Peyer's patch (tissue), 4 donors: ENCODE measurements at places on chromosomes 11 and 22. TPM values are rescaled to one million over a fixed set of nuclear protein-coding genes. Genes with fewer than 3 reads are reported as not detected.

- DNase-seq: no peak
These were observed 30.1 kb upstream of the NOX4 start for GRCh38 chr11:89521294-89521693.

GRCh38 chr22:43789452-43789851, 22.7 kb downstream of the EFCAB6 start:
- DNase-seq: no peak

DNA sequence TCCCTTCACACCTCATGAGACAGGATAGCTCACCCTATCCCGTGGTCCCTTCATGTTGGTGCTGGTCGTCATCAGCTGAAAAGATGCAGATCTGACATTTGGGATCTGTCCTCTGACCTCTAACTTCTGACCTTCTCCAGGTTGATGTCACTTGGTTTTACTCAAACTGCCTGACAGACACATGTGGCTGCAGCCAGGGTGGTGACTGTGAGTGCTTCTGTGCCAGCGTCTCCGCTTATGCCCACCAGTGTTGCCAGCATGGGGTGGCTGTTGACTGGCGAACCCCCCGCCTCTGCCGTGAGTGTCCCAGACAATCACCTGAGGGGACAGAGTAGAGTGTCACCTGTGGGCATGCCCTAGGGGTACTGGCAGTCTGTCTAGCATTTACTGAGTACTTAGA, 49.7 kb downstream of the OTOG start:
- DNase-seq: peak; percentile 34

DNA sequence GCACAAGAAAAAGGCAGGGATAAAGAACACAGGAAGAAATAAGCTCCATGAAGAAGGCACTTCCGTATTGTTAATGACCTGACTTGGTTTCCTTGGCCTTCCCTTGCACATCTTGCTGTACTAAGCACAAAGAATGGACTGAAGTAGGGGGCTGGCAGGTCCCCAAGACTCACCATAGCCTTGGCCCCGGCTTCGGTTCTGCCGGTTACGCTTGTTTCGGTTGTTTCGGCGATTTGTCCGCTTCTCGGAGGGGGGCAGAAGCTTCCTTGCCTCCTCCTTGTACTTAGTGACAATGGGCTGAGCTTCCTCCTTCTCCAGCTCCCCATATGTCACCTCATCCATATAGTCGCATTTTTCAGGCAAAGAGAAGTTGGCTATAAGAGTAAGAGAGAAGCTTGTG, 9.3 kb downstream of the GNG3 start:
- no peak for DNase-seq

The RFPL2 gene
- not detected for total RNA-seq

DNA sequence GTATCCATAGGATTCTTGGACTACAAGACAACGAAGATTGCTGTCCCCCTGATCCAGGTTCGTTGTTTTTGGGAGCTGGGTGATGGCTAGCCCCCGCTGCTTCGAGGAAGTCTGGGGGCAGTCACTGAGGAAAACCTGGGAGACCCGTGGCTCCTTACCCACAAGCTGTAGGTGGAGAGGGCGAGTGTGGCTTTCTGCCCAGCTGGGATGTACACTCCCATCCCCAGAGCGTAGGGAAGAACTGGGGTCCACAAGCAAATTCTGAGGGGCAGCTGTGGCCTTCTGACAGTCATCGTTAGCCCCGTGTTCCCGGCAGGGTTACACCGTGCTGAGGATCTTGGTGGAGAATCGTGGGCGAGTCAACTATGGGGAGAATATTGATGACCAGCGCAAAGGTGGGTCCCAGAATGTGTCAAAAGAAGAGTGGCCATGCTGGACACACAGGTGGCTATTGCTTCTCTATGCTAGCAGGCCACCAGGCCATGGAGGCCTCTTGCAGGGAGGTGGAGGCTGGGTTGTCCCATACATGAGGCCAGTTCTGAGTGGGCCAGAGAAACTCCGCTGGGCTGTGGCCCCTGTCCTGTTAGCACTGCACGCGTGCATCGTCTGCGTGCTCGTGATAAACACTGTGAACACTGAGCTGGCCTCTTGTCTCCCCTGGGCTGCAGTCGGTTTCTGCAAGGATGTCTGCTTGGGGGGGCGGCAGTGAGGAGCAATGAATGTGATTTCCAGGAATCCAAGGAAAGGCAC, 39.8 kb downstream of the GLB1L2 start:
- no peak for DNase-seq

The BIRC3 gene
- total RNA-seq: 77.5 TPM

DNA sequence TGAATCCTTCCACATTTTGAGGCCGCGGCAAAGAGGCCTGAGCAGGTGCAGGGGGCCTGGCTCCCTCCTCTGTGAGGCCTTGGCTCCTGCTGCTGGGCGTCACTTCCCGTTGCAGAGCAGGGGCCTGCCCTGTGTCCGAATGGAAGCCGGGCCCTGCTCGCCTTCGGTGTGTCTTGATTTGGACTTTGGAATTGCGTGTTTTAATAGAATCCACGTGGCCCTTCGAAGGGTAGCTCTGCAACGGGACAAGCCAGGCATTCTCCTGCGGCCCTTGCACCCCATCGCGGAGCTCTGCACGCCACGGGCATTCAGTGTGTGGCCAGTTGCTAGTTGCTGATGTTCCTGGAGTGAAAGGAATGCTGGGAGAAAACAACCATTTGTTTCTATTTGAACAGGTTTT, 25.8 kb downstream of the SAMM50 start:
- DNase-seq: no peak

DNA sequence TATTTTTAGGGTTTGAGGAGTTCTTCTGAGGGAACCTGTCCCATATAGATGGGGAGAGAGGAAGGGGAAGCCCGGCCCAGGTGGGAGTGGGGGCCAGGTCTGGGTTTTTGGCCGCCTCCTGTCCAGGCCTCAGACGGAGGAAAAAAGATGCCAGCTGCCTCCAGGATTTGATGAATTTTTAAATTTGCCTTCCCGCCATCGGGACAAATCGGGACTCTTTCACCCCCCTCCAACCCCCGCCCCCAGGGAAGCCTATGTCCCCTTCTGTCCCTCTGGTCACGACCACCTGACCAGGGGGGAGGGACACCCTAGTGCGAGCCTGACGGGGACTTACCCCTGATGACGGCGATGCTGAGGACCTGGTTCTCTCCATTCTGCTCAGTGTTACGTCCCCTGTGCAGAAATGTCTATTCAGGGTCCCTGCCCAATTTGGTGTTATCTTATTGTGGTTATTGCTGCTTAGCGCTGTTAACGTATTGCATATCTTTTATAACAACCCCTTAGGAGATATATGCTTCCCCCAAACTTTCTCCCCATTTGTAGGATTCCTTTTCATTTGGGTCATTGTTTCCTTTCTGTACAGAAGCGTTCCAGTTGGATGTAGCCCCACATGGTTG, 115.9 kb upstream of the GRK3 start:
- DNase-seq: no peak

- DNase-seq: no peak
These were observed 1.6 kb downstream of the TMEM132A start for GRCh38 chr11:60925868-60926267.

- no peak for DNase-seq
These were observed 1292.1 kb downstream of the TBC1D22A start for GRCh38 chr22:48054596-48054995.

The CLCF1 gene
- total RNA-seq: 4.7 TPM

DNA sequence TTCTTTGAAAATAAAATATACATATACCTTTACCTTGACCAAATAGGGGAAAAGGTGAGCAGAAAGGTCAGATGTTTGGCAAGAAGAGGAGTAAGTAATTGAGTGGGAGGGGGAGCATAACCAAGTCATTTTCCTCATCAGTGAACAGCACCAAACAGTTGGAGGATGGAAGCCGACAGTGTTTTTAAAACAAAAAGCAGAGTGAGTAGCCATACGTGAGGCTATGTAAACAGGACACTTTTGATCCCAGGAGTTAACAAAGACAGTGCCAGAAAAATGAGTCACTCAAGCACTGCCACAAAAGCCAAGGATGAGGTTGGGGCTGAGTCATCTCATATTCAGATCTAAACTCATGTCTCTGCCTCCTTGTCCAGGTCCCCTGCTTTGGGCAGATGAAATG, 734.7 kb downstream of the KCNA4 start:
- DNase-seq: no peak

The FXYD2 gene
- total RNA-seq: not detected

DNA sequence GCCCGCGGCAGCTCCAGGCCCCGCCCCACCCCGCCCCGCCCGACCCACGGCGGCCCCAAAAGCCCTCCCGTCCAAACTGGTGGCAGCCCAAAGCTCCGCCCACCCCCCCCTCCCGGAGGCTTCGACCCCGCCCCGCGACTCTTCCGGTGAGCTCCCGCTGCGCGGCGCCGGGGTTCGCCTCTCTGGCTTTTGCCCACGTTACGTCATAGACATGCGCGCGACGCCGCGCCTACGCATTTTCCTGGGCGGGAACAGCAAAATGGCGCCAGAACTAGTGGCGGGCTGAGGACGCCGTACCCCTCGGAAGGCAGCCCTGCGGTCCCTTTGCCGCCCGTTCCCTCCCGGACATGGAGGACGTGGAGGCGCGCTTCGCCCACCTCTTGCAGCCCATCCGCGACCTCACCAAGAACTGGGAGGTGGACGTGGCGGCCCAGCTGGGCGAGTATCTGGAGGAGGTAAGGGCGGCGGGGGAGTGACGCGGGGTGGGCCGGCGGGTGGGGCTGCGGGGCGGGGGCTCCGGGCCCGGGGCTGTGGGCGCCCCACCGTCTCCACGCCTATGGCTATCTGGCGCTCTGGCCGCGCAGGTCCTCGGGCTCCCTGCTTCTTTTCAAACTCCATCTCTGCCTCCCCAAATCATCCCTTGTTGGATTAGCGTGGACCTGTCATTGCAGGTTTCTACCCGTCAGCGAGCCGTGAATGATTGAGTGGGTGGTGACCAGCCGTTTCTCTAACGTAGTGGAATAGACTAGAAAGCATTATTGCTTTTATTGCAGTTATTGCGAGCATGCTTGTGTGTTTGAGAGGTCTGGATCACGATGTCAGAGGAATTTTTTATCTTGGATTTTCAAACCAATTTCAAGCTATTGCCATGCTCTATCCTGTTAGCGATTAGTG, at the start of gene NCAPH2:
Gene NCAPH2, plus strand, starts transcription at position 234 of the 894 bp plus-strand sequence. Its CDS starts 114 bp downstream, at position 348.
- peak; percentile 94 for DNase-seq

The ABCC8 gene
- 15.4 TPM for total RNA-seq

The TPBGL gene
- total RNA-seq: not detected

- no peak for DNase-seq
These were observed 88.6 kb downstream of the ETS1 start for GRCh38 chr11:128498721-128499245.

DNA sequence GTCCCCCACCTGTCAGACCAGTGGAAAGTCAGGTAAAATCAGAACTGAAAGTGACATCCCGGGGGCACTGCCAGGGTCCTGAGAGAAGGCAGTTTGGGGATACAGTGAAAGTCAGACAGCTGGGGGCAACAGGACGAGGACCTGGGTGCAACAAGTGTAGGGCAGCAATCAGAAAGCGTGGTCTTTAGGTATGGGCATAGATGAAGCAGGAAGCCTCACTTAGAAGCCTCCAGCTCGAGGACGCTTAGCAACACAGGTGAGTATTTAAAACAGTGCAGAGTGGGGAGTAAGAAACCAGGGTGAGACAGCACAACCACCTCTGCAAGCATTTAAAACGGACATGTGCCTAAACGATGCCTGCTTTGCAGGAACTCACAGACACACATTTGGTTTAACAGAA, 64.6 kb upstream of the POU2AF1 start:
- DNase-seq: no peak

- DNase-seq: peak; percentile 48
These were observed 32.0 kb upstream of the NUP50 start for GRCh38 chr22:45131749-45132148.

The KRTAP5-1 gene
- not detected for total RNA-seq

The CASP5 gene
- 15.7 TPM for total RNA-seq

The LDLRAD3 gene
- 6.7 TPM for total RNA-seq

- no peak for DNase-seq
These were observed 188.6 kb upstream of the MTMR2 start for GRCh38 chr11:96112192-96113128.

DNA sequence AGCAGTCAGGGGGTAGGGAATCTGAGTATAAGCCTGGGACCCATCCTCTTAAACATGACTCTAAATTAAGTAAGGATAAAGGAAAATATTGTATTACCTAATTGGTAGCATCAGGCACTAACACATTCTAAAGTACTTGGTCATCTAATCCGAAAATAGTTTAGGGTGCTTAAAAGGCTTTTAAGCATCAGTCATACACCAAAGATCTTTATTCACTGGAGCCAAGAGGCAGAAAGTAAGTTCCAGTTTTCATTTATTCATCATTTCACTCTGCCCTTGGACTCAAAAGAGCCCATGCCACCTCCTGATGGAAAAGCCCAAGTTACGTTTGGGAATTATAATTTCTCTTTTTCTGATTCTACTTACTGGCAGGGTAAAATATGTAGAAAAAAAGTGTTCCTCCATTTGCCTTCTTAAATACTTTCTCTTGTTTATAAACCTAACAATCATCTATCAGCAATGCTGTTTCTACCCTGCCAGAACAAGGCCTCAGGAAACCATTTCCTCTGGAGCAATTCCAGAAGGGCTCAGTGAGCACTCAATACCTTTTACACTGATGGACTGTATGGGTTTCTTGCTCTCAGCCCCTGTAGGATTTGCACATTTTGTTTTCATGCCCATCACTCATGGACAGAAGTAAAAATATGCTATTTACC, 120.1 kb upstream of the SLC5A12 start:
- no peak for DNase-seq

The BTG4 gene
- total RNA-seq: not detected

The CWF19L2 gene
- total RNA-seq: 21.4 TPM

The MS4A6A gene
- 24.4 TPM for total RNA-seq

GRCh38 chr11:72848846-72849466, 34.7 kb downstream of the ATG16L2 start:
- no peak for DNase-seq

The OR52I2 gene
- total RNA-seq: not detected

GRCh38 chr11:116694815-116695590, 77.8 kb downstream of the BUD13 start:
- peak; percentile 36 for DNase-seq

The ENTHD1 gene
- total RNA-seq: not detected

The SEPTIN5 gene
- total RNA-seq: 20.6 TPM

GRCh38 chr11:15206791-15207190, 92.1 kb downstream of the INSC start:
- DNase-seq: no peak

DNA sequence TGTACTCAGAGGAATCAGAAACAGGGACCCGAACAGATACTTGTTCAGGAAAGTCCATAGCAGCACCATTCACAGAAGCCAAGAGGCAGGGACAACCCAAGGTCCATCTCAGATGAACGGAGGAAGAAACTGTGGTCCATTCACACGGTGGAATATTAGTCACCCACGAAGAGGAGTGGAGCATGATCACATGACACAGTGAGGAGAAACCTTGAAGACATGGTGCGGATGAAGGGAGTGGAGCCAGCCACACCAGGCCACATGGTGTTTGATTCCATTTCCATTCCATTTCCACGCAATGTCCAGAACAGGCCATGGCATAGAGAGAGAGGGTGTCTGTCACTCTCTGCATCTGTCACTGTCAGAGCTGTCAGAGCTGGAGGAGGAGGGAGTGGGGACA, 30.7 kb downstream of the NADSYN1 start:
- no peak for DNase-seq

DNA sequence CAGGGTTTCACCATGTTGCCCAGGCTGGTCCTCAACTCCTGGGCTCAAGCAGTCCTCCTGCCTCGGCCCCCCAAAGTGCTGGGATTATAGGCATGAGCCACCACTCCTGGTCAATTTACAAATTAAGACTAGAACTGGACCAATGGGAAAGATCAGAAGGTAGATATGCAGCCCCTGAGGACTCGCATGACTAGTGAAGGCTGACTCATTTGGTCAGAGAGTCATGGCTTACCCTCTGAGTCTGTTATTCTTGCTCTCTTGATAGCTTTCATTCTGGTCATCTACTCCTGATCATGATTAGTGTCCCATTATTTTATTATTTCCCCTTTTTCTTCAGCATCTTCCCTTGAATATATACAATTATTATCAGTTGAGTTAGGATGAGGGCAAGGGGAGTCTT, 2.7 kb upstream of the LDHAL6A start:
- DNase-seq: no peak
